ENCODE measurements at places on chromosomes 4 and X.

DNA sequence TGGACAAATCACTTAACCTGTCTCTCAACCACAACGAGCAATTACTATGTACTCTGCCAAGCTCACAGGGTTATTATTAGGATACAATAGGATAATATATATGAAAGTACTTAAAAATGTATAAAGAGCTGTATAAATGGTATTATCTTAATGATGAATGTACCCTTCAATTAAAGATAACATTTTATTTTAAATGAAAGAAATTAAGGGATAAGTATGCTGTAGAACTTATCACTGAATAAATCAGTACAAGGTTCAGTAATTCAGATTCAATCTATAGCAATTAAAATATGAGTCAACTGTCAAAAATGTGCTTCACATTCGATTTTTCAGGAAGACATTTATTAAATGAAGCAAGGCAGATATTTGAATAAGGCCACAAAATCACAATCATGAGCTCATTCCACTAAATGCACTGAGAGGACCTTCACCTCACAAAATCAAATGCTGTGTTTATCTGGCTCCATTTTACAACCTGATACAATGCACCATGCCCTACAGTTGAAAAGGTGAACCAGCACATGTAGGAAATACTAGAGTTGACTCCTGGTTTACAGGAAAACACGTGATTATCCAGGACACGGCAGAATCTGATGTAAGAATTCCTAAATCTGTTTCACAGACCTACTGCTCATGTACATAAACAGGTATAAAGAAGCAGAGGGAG, 4.4 kb downstream of the LRCH2 start:
- no peak for DNase-seq

GRCh38 chr4:61299316-61299715, 99.2 kb downstream of the ADGRL3 start:
- DNase-seq = no peak

GRCh38 chrX:37684973-37685372, 618 bp upstream of the XK start:
- DNase-seq = no peak

GRCh38 chr4:186820391-186820891, 96.8 kb upstream of the FAT1 start:
- no peak for DNase-seq

DNA sequence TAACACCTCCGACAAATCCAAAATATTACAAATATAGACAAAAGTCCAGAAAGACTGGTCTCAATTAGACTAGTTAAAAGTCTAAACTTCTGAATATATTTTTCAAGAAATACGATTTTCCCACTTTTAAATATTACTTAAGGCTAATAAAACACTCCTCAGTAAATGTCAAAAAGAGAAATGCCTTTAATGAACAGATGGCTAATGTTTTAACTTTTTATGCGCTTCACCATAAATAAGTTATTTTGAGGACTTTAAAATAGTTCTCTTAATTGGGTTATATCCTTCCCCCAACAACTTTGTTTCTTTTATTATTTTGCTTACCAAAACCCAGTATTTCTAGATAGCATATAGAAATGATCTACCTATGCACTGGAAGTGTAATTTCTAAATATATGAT, 201.4 kb downstream of the APBB2 start:
- DNase-seq = no peak

- DNase-seq = no peak
These were observed 103.0 kb downstream of the IRF2 start for GRCh38 chr4:184371390-184371787.

DNA sequence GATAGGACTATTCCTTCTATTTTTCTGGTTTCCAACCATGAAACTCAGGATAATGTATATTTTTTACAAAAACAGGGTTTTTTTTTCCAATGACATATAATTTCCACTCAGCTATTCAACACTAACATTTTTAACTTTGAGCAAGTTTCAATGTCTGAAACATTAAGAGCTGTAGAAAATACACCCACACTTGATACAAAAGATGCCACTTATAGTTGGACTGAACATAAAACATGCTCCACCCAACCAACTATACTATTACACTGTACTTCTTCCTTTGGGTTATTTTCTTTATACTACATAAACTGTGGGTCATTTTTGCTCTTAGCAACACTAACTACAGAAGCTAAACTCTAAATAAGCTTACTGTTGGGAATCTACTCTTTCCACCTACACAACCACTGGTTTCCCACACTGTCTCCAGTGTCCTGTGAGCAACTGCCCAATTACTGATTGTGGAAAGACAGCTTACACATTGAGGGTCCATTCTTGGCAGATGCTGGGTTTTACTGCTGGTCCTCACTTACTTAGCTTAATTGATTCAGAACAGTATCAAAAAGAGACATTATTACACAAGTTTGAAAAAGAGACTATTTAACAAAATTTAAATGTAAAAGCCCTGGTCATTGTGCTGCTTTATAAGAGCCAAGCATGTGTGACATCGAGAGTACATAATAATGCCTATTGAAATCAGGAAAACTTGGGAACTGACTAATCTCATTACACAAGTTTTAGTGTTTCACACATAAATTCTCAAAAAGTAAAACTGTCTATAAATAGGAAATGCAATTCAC, 6.3 kb downstream of the AMMECR1 start:
- DNase-seq = no peak

- no peak for DNase-seq
These were observed 39.5 kb downstream of the PCYT1B start for GRCh38 chrX:24607616-24608015.

DNA sequence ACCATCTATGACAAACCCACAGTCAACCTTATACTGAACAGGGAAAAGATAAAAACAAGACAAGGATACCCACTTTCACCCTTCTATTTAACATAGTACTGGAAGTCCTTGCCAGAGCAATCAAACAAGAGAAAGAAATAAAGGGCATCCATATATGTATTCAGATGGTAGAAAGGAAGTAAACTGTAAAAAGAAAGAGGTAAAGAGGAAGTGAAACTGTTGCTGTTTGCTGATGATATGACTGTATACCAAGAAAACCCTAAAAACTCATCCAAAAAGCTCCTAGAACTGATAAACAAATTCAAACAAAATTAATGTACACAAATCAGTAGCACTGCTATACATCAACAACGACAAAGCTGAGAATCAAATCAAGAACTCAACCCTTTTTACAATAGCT, 538.7 kb upstream of the PABPC4L start:
- DNase-seq = no peak

- DNase-seq = no peak
These were observed 36.7 kb downstream of the SLC9A6 start for GRCh38 chrX:136021903-136022302.

DNA sequence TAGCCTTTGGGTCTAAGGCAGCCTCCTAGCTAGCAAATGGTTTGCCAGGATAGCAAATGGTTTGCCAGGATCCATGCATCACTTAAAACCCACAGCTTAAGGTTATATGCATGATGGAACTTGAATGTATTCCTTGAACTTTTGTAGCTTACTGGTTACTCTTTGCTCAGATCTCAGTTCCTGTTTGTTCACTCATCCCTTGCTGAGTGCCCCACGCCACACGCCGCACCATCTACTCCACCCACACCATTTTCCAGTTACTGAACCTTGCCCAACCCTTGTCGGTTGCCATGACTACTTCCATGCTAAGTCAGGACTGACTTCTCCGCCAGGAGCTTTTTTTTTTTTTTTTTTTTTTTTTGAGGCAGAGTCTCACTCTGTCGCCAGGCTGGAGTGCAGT, 29.5 kb upstream of the XIAP start:
- DNase-seq = peak; percentile 84

GRCh38 chr4:34043131-34043530, 2201.2 kb downstream of the ARAP2 start:
- DNase-seq = no peak

DNA sequence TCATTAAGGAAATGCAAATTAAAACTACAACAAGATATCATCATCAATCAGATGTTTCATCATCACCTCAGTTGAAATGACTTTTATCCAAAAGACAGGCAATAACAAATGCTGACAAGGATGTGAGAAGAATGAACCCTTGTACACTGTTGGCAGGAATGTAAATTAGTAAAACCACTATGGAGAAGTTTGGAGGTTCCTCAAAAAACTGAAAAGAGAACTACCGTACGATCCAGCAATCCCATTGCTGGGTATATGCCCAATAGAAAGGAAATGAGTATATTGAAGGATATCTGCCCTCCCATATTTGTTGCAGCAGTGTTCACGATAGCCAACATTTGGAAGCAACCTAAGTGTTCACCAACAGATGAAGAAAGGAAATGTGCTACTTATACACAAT, 50.6 kb upstream of the STARD8 start:
- DNase-seq = no peak

GRCh38 chr4:149161247-149161646, 654.4 kb downstream of the IQCM start:
- DNase-seq = no peak

DNA sequence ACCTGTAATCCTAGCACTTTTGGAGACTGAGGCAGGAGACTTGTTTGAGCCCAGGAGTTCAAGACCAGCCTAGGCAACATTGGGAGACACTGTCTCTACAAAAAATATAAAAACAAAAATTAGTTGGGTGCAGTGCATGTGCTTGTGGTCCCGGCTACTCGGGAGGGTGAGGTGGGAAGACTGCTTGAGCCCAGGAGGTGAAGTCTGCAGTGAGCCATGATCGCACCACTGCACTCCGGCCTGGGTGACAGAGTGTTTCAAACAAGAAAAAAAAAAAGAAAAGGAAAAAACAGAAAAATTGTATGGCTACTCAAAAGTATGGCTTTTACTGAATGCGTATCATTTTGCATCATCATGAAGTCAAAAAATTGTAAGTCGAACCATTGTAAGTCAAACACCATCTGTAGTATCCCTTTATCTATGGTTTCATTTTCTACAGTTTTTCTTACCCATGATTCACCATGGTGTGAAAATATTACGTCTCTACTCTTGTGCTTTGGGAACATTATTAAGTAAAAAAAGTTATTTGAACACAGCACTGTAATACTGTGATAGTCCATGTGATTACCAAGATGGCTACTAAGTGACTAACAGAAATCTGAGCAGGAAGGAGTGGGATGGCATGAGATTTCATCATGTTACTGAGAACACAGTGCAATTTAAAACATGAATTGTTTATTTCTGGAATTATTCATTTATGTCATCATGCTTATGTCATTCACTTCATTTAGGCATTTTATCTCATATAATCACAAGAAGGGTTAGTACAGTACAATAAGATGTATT, 26.5 kb upstream of the MANBA start:
- DNase-seq = no peak

DNA sequence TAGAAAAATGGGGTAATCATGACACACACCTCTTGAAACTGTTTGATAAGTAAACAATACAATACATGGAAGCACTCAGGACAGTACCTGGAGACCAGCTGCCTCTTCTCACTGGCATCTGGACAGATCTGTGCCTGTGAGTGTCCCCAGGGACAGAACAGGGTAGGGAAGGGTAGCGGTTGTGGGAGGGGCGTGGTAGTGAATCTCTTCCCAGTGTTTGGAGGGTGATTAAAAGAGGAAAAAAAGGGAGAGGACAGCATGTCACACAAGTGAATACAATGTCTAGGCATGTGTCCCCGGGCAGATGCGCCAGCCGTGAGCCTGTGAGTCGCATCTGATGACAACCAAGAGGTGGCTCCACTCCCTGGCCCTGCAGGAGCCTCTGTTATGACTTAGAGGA, 138.8 kb upstream of the MSX1 start:
- DNase-seq = peak; percentile 97

- no peak for DNase-seq
These were observed 133.8 kb downstream of the DDX53 start for GRCh38 chrX:23133551-23133950.
